ENCODE measurements at places on chromosomes 7 and 10.

GRCh38 chr7:23017309-23017708 is 3.4 kb upstream of the HYCC1 start:
- DNase-seq: no peak

- peak; percentile 7 for DNase-seq
Observed at GRCh38 chr7:66413379-66414114, 208.4 kb downstream of the TPST1 start.

DNA sequence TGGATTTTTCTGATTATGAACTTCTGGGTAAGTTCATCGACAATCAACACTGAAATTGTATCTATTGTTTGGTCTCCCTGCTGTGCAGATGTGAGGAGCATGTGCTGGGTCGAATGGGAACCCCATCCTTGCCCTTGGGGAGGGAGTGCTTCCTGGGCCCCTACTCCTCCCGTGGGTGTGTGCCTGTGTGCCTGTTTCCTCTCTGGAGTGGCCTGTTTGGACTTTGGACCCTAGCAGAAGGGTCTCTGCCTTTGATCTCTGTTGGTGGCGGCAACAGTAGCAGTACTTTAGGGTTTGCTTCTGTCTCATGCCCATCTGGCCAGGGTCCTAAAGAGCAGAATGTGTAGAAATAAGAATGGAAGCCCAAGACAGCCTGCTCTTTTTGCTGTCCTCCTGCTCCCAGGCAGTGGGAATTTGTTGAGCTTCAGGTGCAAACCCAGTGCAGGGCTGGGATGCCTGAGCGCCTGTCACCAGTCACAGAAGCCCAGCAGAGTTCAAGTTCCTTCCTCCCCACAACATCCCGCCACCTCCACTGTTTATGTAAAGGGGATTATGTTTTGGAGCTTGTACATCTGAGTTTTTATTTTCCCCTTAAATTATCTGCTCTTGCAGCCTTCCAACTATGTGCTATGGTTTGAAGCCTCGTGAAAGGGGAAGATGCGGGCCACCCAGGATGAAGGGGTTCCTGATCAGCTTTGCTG is 1.5 kb upstream of the TACR2 start:
- no peak for DNase-seq

DNA sequence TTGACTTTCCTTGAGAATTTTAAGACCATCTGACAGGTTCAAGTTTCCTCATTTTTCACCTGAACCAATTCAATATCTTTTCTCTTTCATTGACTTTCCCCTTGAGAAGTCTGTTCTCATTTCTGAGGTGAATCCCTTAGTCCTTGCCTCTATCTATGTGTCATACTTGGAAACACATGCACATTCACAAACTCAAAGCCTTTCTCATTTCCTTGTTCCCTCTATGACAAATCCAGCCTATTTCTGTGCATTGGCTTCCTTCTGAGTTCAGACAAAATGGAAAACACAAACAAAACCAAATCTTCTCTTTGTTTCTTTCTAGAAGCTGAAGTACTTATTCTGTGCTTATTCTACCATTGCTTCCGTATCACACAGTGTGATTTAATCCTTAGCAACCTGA is 13.8 kb downstream of the PTTG1IP2 start:
- DNase-seq: no peak

DNA sequence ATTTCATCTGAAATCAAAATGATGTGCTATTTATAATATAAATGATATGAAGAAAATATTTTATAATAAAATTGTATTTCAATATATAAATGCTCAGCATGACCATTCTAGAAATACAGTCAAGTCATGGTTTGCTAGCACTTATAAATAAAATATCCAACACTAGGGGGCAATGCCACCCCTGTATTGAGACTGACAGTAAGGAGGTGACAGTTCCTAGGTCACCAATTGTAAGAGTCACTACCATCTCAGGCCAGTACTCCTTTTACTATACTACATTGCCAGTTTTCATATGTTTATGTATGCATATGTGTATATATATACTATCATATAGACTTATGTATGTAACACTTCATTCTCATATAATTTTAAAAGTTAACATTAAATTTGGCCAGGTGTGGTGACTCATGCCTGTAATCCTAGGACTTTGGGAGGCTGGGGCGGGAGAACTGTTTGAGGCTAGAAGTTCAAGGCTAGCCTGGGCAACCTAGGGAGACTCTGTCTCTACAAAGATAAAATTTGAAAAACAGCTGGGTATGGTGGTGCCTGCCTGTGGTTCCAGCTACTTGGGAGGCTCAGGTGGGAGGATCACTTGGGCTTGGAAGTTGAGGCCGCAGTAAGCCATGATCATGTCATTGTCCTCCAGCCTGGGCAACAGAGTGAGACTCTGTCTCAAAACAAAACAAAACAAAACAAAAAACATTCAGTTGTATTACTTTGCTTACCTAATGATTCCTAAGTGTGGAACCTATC is 2.4 kb upstream of the CNOT4 start:
- DNase-seq: no peak

DNA sequence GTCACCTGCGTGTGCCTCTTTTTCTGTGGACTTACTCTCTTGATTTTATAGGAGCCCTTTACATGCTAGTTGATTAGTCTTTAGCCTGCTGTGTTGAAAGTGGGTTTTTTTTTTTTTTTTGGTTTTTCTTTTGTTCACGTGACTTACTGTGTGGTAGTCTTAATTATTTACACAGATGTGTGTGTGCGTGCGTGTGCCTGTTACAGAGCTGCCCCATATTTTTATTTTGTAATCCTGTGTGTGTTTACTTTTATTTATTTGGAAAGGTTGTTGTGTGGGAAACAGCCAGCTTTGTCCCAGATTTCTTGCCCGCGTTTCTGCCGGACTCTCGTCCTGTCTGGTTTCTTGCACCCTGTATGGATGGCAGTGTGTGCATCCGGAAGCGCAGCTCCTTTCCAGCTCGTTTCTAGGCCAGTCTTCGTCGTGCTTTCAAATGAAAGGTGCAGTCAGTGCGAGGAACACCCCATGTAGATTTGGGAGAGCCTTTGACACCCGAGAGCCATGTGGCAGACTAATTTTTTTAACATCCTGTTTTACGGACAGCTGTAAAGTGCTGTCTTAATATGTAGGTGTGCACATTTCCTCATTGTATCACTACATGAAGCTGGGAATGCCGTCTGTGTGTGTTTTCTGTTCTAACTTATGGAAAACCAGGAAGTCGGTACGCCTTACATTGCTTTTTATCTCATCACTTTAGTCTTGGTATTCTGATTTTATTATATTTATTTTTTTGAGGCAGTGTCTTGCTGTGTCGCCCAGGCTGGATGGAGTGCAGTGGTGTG is 55.6 kb downstream of the DNAJB6 start:
- no peak for DNase-seq

- no peak for DNase-seq
Observed at GRCh38 chr10:121338206-121338980, 259.9 kb downstream of the FGFR2 start.

- DNase-seq: no peak
Observed at GRCh38 chr7:90655566-90655965, 59.4 kb downstream of the CDK14 start.

DNA sequence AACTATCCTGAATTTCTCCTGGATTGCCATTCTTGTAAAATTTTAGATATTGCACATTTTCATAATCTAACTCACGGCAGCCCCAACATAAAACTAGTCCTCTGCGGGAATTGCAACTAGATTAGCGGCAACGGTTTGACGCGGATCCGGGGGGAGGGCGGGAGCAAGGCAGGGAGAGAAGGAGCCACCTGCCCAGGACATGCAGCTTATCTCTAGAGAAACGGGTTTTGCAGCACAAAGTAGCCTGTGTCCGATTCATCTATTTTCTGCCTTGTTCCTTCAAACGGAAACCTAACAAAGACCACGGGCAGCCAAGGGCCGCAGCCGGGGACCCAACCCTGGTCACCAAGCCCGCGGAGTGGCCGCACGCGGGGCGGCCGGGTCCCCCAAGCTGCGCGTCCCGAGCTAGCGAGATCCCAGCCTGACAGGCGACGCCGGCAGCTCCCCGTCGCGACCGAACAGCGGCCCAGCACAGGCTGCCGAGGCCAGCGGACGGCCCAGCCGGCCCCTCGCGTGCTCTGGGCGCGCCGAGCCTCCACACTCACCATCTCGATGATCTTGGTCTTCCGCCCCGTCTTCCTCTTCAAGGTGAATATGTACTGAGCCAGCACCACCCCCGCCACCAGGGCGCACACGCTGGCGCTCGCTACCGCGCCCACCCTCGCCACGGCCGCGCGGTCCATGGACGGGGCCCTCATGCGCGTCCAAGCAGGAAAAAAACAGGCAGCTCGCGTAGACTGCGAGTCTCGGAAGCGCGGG is at the start of gene NT5C3A:
NT5C3A (minus strand) TSS at position 754 of the 759 bp plus-strand sequence; CDS start at position 683, 71 bp downstream.
- no peak for DNase-seq

- DNase-seq: no peak
Observed at GRCh38 chr7:31805209-31805818, 118.3 kb downstream of the PPP1R17 start.

DNA sequence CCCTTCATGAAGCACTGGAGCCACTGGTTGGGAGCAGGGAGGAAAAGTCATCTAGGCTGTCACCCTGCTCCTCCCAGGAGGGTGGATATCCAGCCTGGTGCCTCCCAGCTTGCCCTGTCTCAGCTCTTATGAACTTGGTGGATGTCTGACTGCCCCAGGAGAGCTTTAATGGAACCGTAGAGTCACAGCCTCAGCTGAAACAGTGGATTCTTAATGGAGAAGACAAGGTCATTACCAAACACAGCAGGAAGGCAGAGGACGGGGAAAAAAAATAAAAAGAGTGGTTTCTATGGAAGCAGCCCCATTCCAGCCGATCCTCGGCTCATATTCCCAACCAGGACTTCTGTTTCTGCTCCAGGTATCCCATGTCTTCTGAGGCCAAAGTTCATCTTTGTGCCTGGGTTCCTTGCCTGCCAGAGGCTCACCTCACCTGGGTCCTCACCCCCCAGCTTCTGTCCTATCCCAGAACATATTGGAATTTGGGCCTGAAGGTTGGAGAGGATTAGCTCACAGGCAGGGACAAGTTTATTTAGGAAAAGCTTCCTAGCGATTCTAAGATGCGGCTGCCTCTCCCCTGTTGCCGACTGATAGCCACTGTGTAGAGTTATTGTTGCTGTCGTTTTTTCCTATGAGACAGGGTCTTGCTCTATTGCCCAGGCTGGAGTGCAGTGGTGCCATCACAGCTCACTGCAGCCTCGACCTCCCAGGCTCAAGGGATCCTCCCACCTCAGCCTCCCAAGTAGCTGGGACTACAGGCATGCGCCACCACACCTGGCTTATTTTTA is 15.6 kb downstream of the CCL26 start:
- DNase-seq: no peak

DNA sequence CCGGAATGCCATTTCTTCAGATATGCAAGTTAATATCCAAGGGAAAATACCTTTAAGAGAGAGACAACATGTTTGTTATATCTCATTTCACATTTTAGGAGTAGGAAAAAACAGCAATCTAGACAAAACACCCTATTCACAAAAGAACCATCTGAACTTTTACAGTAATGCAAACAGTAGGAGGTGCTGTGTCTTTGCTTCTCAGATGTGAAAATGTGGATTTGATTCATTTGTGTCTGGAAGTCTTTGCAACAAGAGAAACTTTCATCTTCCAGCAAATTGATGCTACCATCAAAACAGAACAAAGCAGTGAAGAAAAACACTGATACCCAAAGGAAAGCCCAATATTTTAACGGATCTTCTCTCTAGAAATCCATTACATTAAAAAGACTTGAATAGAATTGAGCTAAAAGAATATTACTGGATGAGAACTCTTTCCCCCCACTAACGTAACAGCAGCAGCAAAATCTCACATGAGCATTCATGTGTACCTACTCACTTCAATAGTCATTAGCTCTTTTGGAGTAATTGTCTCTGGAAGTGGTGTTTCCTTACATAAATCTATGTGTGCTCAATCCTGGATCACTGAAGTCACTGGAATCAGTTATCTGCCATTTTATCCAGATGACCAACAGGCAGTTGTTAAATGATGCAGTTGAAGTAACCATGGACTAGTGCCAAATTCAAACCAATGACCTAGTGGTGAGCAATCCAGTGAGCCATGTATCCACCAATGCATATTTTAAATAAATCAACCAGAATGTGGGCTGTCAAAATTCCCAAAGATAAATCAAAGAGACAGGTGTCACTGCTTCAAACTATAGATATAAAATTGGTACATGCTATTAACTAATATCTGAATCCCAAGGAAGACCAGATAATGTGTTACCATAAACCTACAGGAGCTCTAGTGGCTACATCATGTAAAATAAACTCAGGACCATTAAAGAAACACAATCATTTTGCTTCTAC is 1.8 kb downstream of the SEMA3C start:
- DNase-seq: no peak

- DNase-seq: no peak
Observed at GRCh38 chr10:35355971-35356724, 19.8 kb downstream of the CCNY start.
